Pulmonary artery endothelial cell (primary cell): ENCODE measurements at places on chromosomes 7 and 10.

- no peak for DNase-seq
Observed at GRCh38 chr10:101760510-101760909, 15.4 kb downstream of the FGF8 start.

DNA sequence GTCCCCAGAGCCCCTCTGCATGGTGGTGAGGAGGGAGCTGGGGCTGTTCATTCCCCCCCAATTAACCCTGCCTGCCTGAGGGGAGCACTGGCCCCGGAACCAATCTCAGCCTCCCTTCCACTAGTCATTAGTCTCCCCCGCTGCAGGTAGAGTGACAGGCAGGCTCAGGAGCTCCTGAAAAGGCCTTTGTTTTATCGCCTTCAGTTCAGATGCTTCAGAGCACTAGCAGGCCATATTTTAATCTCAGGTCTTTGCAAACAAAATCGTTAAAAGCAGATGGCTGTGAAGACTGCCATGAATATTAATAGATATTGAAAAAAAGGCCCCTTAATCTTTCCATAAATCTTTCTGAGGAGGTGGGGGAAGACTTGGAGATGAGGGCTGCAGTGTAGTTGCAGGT, 250.7 kb downstream of the RPS24 start:
- DNase-seq: no peak

GRCh38 chr7:129607471-129608120, 3.9 kb upstream of the NRF1 start:
- no peak for DNase-seq

GRCh38 chr10:126588024-126588423, 82.5 kb downstream of the C10orf90 start:
- DNase-seq: no peak

DNA sequence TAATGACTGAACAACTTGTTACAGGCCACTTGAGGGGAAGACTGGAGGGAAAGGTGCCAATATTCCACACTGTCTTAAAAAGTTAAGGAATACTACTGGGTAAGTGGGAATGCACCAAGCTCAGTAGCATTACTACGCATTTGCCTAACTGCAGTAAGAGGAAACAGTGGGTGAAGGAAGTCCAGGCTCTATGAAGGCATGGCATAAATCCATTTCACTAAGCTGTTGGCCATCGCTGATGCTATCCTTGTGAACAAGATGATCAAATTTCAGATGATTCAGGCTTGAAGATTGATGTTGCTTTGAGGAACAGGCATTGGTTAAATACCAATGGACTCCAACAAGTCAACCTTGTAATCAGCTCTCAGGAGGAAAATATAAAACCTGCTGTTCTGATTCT, 44.2 kb upstream of the TES start:
- no peak for DNase-seq

DNA sequence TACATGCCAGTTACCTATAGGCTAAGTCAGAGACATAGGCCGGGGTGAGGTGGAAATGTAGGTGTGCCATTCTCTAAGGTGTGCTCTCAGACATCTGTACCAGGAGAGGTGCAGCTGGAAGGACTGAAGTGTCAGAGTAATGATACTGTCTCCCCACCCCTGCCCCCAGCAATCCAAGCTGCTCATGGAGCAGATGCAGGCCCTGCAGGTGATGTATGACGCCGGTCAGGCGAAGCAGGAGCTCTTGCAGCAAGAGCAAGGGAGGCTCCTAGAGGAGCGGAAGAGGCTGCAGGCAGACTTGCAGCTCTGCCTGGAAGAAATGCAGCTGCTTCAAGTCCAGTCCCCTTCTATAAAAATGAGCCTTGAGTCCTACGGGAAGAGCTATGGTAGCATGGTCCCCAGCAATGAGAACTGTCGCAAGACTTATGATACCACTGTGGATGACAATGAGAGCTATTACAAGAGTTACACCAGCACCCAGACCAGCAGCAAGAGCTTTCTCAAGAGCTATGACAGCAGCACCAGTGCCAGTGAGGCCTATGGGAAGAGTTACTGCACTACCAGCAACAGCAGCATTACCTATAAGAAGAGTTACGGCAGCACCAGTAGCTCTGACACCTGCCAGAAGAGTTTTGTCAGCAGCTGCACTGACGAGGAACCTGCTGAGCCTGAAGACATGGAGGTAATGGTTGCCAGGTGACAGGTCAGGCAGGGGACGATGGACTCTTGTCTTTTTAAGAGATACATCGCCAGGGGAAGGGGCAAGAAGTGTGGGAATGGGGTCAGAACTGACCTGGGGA, 18.4 kb upstream of the FLNC start:
- DNase-seq: no peak

- DNase-seq: no peak
Observed at GRCh38 chr10:119687192-119688032, 36.2 kb downstream of the BAG3 start.

DNA sequence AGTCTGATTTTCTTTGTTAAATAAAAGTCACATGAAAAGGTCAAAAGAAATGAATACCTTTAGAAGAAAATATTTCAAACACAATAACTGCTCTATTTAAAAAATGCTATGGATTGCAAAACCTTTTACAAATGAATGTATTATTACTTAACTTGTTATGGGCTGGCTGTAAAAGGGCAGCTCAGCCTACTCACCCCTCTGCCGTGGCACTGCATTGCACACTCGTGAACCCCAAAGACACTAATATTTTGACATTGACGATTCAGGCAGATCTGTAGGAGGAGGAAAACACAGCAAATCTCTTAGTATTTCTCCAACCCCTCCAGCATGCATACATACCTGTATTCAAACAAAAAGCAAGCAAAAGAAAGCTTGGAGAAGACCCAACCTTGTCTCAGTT, 149.5 kb downstream of the FANK1 start:
- DNase-seq: no peak

- DNase-seq: no peak
Observed at GRCh38 chr10:47022311-47023131, 111.3 kb downstream of the PTPN20 start.

GRCh38 chr7:90461219-90461618, 8.2 kb upstream of the PTTG1IP2 start:
- no peak for DNase-seq
